Naive thymus-derived CD4-positive, alpha-beta T cell (primary cell): ENCODE measurements at places on chromosomes 2 and 18. TPM values are rescaled to one million over a fixed set of nuclear protein-coding genes. Genes with fewer than 3 reads are reported as not detected.

The ITGB6 gene
- total RNA-seq, result not detected

The LRP2 gene
- not detected for total RNA-seq

The CHRND gene
- not detected for total RNA-seq

The SCN1A gene
- not detected for total RNA-seq

The LOXHD1 gene
- total RNA-seq, result 1.2 TPM

The CHN1 gene
- total RNA-seq, result 3.5 TPM

The NEU2 gene
- total RNA-seq, result not detected in 2 replicates

The CNDP1 gene
- 0.19 TPM in 1 of 2 replicates, not detected in the other for total RNA-seq

The TUBA3D gene
- total RNA-seq, result not detected

The GKN2 gene
- total RNA-seq, result not detected

The CD8B2 gene
- total RNA-seq, result not detected in 2 replicates

The CNRIP1 gene
- not detected for total RNA-seq

GRCh38 chr2:43754180-43754579 is 19.7 kb upstream of the DYNC2LI1 start:
- no peak for DNase-seq

DNA sequence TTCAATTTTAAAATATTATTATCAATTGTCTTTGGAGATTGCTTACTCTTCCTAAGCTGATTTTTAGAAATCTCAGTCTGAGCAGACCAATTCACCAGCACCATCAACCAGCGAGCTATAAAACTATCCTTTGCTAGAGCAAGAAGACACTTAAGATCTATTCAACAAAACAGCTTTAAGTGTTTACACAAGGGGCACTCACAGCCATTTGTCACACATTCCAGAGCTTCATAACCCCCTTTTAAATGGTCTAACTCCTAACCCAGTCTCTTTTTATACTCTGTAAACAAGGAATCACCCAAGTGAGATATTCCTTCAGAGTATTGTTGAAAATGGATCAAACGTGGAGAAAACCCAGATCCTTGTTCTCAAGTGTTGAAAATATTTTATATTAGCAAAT is 1294.1 kb upstream of the CHAC2 start:
- DNase-seq, result no peak

GRCh38 chr2:3536682-3537632 is 17.6 kb upstream of the ADI1 start:
- DNase-seq, result no peak

DNA sequence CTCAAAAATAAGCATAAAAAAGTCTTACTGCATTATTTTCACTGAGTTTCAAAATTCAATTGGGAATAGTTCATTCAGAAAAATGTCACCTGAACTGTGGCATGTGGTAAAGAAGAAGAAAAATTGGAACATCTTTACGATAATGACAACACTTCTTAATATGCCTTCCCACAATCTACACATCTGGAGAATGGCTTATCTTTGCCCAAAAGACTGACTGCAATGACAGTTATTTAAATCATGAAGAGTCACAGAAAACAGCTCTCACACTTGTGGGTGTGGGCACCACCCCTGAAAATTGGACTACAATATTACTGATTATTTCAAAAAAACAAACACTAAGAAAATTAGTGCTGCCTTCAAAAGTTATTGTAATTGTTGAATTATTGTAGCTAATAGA is 152.3 kb downstream of the USP34 start:
- DNase-seq, result no peak

DNA sequence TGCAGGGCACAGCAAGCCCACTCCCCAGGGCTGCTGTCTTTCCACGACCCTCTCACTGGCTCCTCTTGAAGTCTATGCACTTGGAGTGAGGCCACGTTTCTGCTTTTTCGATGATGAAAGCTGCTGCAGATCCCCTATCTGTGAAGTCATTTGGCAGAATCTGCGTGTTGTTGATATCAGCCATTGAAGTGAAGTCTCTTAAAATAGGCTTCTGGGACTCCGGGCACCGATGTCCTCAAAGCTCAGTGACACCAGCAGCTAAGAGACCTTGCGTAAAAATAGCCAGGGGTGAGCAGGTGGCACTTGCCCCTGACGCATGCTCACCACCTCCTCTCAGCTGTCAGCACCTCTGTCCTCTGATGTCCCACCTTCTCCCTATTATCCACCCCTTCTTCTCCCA is 89.4 kb upstream of the FHL2 start:
- DNase-seq, result no peak

GRCh38 chr18:71431171-71431570 is 1113.0 kb downstream of the CBLN2 start:
- DNase-seq, result no peak

DNA sequence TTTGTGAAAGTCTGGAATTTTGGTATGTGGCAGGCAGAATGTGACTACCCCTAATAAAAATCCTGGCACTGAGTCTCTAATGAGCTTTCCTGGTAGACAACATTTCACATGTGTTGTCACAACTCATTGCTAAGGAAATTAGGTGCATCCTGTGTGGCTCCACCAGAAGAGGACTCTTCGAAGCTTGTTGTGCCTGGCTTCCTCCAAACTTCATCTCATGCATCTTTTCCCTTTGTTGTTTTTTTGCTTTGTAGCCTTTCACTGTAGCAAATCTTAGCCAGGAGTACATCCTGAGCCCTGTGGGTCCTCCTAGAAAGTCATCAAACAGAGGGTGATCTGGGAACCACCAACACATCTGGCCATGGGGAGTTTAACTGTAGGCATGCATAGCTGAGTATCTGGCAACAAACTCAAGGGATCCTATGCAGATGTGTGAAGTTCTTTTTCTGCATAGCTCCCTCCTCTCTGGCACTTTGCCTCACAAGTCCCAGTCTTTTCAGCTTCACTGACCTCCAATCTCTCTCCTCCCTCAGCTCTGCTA is 42.1 kb upstream of the SERTAD2 start:
- no peak for DNase-seq

DNA sequence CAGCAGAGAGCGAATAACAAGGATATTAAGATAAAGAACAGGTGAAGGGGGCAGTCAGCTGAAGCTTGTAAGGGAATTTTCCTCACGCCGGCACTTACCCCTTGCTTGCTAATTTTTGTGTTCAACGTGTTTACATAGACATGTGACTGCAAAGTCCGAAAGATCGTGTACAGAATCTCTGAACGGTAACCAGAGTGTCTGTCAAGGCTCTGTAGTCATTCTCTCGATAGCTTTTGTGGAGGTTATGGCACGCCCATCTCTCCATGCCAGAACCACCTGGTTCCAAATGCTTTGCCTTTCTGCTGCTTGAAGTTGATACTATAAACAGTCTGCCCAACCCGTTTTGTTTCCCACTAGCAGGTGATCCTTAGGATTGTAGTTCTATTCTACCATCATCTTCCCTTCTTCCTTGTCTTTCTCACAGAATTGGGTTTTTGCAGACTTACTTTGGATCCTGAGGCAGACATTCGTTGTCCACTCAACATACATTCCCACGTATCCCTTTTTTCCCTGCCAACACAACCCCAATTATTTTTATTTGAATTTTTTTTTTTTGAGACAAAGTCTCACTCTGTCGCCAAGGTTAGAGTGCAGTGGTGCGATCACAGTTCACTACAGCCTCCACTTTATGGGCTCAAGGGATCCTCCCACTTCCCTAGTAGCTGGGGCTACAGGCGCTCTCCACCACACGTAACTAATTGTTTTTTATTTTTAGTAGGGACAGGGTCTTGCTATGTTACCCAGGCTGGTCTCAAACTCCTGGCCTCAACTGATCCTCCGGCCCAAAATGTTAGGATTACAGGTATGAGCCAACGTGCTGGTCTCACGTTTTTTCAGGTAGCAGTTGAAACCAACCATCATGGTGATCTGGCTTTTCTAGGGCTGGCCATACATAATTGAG is 1.3 kb upstream of the USP34 start:
- DNase-seq, result peak; percentile 54

DNA sequence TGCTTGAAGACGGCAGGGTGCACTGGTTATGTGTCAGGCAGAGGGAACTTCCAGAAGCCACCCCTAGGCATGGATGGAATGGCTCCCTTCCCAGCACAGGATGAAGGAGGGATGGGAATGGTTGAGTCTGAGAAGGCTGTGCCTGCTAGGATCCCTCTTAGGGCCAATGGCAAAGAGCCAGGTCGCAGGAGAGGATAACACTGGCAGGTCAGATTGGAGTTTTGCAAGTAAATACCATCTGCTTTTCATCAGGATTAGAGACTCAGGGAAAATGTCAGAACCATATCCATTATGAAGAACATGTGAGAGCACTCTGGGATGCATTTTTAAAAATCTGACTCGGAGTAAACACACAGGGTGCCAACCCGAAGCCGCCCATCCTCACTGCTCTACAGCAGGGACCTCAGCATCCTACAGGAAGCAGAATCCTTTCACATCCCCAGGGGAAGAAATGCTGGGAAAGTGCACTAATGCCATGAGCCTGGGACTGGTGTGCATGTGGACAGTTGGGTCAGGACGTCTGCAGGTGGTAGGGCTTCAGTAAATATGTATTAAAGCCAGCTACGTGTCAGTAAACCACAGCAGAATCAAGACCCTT is 139.9 kb downstream of the MYT1L start:
- no peak for DNase-seq

- no peak for DNase-seq
Observed at GRCh38 chr2:109454304-109454703, 159.5 kb downstream of the SEPTIN10 start.

DNA sequence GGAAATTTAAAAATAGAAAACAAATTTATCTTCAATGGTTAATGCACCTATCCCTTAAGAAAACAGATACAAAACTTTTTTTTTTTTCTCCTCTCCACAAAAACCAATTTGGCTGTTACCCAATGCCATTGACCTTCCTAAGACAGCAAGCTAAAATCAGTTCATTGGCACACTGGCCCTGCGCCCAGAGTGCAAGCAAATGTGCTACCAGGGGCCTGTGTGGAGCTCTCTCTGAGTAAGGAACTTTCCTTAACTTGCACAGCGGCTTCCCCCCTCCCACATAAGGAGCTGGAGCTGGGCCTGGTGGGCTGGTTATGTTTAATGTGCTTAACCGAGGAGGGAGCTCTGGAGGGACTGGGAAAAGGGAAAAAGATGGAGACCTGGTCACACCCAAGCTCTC is 17.6 kb upstream of the POU3F3 start:
- DNase-seq, result no peak

DNA sequence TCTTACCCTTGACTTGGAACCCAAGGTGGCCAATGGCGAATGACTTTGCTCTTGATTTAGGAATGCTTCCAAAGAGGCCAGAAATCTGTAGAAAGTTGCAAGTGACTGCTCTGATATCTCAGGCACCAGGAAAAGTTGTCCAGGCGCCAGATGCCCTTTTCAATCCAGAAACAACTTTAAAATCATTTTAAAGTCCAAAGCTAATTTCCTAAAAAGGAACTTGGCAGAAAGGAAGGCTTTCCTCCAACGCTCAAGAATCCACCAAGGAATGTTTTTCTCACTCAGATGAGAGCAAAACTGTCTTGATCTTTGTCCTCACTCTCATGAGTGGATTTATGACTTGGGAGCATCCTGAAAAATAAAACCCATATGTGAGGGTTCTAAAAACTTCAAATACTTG is 5.3 kb downstream of the NGEF start:
- DNase-seq, result no peak

- DNase-seq, result no peak
Observed at GRCh38 chr2:137493261-137493660, 471.0 kb upstream of the HNMT start.

DNA sequence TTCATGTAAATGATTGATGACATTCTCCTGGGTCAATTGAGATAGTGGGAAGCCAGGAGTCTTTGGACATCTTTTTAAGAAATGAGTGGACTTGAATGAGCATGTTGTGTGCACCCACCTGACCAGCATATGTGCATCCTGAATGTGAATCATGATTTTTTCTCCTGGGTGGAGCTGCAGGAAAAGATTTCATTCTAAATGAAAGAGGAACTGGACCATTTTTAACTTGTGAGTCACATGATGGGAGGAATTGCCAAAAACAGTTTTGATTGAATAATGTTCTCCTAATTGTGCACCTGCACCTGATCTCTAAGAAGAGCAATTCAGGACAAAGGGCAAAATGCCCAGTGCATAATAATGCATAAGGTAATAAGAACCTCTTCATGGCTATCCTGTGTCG is 32.3 kb downstream of the COPS8 start:
- DNase-seq, result no peak

- DNase-seq, result no peak
Observed at GRCh38 chr2:15363142-15363541, 198.0 kb downstream of the NBAS start.

DNA sequence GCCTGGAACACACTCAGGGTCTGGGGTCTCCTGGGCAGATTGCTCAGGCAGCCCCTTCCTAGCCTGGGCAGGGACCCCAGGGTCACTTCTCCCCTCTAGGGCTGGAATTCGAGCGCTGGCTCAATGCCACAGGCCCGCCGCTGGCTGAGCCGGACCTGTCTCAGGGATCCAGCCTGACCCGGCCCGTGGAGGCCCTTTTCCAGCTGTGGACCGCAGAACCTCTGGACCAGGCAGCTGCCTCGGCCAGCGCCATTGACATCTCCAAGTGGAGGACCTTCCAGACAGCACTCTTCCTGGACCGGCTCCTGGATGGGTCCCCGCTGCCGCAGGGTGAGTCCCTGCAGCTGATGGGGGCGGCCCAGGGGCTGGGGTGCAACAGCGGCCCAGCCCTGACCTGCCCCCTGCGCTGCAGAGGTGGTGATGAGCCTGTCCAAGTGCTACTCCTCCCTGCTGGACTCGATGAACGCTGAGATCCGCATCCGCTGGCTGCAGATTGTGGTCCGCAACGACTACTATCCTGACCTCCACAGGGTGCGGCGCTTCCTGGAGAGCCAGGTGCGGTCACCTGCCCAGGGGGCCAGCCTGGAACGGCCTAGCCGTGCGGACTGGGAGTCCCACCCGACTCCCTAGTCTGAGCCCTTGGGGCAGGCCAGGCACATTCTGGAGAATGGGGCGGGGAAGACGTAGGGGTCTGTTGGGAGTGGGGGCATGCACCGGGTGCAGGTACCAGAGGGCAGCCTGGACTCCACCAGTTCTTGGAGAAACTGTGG is 8.3 kb downstream of the RNPEPL1 start:
- no peak for DNase-seq

- DNase-seq, result no peak
Observed at GRCh38 chr2:109231428-109231827, 102.4 kb downstream of the SH3RF3 start.

DNA sequence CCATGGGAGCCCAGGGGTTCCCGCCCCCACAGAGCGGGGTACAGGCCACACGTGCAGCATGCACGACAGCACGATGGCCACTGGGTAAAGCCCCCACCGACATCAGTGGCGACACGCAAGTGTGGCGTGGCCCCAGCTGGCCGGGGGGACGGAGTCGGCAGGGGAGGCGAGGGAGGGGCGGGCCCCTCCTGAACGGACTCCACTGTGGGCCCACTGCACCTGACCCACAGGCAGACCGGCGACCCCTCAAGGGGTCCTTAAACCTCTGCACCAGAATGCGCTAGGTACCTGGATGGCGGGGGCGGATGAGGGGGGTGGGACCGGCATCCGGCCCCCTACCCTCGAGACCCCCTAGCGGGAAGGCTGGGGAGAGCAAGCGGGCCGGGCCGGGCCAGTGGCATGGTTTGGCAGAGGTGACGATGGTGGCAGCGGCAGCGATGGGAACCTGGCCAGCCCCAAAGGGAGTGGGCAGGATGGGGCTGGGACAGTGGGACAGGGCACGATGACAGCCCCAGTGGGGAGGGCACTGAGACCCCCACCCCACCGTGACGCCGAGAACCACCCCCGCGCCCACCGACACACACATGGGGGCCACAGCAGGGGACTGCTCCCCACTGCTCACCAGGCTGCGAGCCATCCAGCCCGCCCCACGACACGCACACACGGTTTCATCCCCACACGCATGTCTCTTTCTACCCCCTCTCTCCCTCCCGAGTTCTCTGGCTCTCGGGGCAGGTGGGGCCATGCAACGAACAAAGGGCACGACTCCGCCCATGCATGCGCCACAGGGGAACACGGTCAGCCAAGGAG is 91.9 kb upstream of the ANKRD30BL start:
- no peak for DNase-seq

GRCh38 chr2:219820767-219821166 is 193.3 kb downstream of the SLC4A3 start:
- no peak for DNase-seq
